T-helper 9 cell (primary cell): ENCODE measurements at places on chromosomes 4 and X.

GRCh38 chr4:174118171-174118570 is 165.3 kb downstream of the FBXO8 start:
- no peak for DNase-seq

DNA sequence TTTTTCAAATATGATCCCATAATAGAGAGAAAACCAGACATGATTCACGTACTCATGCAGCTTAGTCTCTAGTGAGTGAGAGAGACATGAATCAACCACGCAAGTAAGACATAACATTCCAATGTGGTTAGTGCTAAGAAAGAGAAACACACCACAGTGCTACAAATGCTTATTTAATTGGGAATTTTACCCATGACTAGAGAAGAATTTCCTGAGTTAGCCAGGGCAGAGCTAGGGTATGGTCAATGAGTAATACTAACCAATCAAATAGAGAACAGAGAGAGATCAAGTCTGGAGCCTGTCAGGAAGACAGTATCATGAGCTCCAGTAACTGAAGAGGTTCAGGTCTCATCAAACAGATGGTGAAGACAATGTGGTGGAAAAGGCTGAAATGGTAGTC is 495.2 kb downstream of the PDGFC start:
- DNase-seq, result no peak

DNA sequence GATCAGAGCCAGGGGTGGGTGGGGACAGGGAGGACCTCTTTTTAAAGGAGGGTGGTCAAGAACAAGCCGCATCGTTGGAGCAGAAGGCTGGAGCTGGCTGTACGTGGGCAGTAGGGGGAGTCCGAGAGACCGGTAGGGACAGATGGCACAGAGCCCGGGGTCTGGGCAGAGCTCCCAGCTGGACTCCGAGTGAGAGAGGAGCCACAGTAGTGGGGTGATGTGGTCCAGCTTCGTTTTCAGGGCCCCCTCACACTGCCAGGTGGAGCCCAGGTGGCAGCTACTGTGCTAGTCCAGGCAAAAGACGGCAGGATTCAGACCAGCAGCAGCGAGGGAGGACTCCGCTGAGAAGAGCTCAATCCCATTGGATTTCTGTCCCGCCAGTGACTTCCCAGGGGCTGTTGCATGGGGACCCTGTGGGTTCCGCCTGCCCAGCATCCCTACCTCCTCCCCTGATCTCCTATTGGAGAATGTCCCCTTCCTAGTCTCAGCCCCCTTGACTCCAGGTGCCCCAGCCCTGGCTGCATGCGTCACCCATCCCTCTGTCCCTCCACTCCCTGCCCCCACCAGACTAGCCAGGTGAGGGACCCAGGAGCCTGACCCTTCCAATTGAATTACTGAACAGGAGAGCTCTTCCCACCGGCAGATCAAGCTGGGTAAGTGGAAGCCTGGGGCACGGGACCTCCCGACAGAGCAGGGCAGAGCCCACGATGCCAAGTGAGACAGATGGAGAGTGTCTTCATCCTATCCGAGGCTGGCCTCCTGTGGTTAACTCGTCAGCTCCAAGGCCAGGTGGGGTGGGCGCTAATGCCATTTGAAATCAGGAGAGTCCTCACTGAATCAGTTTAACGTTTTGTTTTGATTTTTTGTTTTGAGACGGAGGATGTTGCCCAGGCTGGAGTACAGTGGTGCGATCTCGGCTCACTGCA is 2.9 kb downstream of the ARHGAP4 start:
- no peak for DNase-seq

DNA sequence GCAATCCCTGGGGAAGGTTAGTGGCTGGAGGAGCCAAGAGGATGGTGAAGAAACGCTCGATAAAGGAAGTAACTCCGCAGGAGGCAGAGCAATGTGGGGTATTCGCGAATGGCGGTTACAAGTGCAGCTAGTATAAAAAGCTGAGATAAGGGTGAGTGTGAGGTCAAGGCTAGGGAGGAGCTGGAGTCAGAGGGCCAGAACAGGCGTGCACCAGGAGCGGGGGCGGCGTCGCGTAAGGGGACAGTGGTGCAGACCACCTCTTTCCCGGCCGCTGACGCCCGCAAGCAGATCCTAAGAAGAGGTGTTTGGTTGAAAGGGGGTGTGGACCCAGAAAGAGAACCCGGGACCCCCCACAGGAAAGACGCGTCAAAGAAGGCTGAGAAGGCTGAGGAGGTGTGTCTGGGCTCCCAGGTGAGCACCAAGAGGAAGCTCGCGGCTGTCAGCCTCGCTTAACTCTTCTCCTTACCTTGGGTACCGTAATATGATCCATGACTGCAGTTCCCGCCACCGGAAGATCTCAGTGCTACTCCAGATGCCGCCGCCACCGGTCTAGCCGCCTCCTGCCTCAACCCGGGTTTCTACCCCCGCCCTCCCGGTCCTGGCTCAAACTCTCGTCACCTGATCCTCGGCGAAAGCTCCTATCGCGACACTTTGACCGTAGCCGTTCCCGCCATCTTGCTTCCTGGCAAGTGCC is at the start of gene MTMR8:
TSS of gene MTMR8 (minus strand) at position 579 of the 694 bp plus-strand sequence. CDS start at position 490, 89 bp downstream.
- peak; percentile 68 for DNase-seq

GRCh38 chr4:38243388-38244053 is 283.3 kb downstream of the PTTG2 start:
- no peak for DNase-seq

GRCh38 chrX:69285881-69286564 is 120.8 kb upstream of the PJA1 start:
- peak; percentile 60 for DNase-seq

DNA sequence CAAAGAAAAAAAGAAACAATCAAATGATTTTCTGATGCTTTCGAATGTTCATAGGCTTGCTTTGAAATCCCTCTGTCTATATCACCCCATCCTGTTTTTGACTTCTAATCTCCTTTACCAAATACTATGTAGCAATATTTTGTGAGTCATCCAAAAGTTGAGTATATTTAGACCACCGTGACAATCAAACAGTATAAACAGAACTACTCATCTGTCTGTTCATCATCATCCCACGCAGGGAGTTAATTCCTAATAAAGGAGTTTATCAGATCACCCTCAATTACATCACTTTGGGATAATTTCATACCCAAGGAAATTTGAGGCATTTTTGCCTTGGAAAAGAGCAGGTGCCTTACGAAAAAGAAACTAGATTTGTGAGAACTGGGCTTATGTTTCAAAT is 212.9 kb downstream of the CBR4 start:
- no peak for DNase-seq

DNA sequence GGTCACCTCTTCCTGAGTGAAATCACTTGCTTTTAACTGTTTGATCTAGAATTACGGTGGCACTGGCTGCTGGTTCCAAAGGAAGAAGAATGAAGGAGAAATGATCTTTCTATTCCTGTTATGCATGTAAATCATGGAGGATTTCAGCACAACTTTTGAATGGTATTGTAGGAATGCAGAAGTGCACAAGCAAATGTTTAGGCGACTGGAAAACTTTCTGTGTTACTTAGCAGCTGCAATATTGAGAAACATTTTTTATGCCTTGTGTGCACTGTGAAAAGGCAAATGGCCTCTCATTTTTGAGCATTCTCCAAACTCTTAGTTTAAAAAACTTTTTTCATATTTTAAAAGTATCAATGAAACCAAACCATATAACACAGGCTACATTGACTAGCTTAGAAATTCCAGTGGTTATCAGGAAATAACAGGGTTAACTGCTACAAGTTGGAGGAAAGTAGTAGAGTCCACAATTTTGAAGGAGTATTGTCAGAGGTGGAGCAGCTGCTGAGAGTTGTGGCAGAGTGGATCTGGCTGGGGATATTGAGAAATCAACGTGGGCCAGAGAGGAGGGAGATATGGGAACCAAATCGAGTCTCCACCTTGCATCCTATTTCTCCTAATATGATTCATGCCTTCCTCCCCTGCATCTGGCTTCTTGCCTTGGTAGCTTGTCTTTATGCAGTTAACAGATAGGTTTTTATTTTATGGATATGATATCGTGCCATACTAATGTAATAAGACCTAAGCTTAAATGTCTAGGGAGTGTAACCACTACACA is 32.0 kb upstream of the FHL1 start:
- DNase-seq, result no peak

DNA sequence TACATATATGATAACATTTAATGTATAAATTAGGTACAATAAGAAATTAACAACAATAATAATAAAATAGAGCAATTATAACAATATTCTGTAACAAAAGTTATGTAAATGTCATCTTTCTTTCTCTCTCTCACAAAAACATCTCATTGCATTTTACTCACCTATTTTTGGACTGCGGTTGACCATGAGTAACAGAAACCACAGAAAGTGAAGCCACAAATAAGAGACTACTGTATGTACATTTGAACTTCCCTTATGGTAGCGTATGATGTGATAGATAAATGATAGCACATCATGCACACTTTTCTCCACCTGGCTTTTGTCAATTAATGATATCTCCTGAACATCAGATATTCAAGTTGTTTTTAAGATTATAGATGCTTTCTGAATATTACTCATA is 80.5 kb downstream of the HNRNPD start:
- no peak for DNase-seq

DNA sequence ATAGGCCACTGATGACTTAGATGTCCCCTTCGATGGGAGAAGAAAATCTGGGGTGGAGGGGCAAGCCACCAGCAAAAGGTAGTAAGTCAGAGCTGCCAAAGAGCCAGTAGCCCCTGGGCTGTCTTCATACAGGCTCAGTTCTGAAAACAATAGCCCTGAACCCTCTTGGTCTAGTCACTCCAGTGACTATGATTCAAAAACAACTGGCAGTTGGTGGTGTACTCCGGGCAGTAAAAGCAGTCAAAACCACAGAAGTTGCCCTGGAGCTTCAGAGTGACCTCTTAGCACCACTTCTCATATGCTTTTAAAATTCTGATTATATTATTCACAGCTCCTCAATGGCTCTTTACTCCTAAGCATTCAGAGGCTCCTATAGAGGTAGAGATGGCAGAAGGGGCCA is 164.3 kb upstream of the MAMLD1 start:
- no peak for DNase-seq

- DNase-seq, result no peak
Observed at GRCh38 chr4:188025476-188025875, 29.9 kb downstream of the ZFP42 start.

- DNase-seq, result no peak
Observed at GRCh38 chrX:2693113-2694002, 2.3 kb downstream of the CD99 start.

GRCh38 chr4:170476351-170476750 is 386.6 kb upstream of the AADAT start:
- no peak for DNase-seq

GRCh38 chr4:81421346-81422218 is 50.1 kb downstream of the RASGEF1B start:
- DNase-seq, result no peak

- DNase-seq, result no peak
Observed at GRCh38 chr4:90419124-90419711, 292.0 kb downstream of the CCSER1 start.

DNA sequence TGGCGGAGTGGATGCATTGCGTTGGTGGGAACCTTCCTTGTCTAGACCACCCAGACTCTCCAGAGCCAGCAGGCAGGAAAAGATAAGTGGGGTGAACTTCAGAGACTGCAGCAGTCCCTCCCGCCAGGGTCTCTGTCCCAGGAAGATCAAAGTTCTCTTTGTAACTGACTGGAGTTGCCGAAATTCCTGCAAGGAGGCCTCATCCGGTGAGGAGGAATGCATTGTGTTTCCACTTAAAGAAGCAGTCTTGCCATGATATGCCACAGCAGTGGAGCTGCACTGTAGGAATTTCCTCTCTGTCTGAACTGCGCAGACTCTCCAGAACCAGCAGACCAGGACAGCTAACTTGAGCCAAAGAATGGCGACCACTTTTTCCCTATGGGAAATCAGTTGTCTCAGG is 1190.4 kb downstream of the TECRL start:
- no peak for DNase-seq

DNA sequence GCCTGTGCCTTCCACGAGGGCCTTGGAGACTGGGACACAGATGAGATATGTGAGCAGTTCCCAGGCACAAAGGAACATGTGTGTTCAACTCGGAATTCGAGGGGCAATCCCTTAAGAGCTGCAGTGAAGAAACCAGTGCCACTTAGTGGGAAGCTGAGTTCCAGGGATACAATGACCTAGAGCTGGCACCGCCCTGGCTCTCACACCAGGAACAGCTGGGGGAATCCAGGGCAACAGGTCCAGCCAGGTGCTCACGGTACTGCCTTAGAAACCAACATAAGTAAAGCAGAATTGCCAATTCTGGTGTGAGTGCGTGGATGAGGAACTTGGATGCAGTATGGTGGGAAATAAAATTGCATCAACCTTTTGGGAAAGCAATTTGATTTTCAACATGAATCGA is 122.9 kb downstream of the AFAP1 start:
- DNase-seq, result no peak

DNA sequence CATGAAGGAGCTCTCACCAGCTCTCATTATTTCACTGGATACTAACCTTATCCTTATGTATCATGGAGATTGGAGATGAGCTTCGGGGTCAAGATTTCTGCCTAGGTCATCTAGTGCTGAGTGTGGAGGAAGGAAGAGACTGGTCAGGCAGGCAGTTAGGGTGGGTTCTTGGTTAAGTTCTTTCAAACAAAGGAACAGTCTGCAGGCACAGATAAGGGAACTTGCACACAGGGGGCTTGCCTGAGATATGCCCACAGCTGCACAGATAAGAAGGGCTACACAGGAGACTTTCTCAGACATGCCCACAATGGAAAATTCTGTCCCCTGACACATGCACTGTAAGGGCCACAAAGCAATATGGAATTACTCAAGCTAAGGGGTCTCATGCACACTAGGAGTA is 904.1 kb downstream of the NLGN4X start:
- no peak for DNase-seq

- peak; percentile 43 for DNase-seq
Observed at GRCh38 chr4:6641164-6641970, 882 bp downstream of the MRFAP1 start.
